ENCODE measurements at places on chromosomes 6 and 20.

- no peak for DNase-seq
Measured at GRCh38 chr6:40456390-40457013, 130.7 kb downstream of the LRFN2 start.

DNA sequence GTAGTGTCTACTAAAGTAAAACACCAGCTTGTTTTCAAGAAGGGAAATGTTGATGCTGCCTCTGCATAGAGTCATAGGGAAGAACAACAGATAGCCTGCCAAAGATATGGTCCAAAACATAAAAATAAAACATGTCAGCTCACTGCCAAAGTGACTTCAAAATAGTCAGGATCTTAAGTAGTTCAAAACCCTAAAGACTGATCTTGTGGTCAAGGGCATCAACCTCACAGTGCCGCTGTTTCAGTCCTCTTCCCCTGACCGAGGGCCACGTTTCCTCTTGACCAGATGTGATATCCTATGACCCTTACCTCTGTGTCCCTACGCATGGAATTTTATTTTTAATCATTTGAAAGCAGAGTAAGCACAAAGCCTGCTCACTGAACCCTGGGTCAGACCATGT lies 104.2 kb upstream of the CNKSR3 start:
- DNase-seq, result no peak

DNA sequence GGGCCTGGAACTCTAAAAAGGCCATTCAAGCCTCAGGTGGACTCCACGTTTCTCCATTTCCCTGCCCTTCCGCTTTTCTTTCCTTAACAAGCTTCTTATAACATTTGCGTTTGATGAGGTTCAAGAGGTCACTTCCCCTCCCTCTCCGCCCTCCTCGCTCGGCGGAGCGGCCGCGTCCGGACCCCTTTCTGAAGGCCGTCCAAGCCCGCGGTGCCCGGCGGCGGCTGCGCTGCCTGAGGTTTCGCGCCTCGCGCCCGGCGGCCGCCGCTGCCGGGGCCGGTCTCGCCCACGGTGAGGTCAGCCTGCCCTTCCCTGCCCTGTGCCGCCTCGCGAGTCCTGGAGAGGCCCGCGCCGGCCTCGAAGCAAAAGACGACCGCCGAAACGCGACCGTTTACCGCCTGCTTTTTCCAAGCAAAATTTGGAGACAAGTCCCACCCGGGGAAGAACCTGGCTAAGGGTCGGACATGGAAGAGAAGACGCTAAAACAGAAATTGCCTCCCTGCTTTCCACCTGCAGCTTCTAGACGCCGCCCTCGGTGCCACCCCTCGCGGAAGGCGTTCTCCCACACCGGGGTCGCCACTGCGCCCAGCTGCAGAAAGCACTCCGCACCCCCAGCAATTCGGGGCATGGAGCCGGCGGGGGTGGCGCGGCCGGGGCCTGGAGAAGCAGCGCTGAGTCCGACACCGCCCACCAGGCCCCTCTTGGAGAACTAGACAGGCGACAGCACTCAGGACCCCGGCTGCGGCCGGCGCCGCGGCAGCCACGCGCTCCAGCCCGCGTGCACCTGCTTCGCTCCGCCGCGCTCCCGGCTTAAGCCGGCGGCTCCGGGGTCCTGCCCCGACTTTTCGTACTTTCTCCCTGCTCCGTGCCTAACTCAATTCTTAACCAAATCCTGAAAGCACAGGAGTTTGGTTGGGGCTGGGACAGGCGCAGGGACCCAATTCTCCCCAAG lies 11.0 kb upstream of the FOXF2 start:
- DNase-seq, result no peak

DNA sequence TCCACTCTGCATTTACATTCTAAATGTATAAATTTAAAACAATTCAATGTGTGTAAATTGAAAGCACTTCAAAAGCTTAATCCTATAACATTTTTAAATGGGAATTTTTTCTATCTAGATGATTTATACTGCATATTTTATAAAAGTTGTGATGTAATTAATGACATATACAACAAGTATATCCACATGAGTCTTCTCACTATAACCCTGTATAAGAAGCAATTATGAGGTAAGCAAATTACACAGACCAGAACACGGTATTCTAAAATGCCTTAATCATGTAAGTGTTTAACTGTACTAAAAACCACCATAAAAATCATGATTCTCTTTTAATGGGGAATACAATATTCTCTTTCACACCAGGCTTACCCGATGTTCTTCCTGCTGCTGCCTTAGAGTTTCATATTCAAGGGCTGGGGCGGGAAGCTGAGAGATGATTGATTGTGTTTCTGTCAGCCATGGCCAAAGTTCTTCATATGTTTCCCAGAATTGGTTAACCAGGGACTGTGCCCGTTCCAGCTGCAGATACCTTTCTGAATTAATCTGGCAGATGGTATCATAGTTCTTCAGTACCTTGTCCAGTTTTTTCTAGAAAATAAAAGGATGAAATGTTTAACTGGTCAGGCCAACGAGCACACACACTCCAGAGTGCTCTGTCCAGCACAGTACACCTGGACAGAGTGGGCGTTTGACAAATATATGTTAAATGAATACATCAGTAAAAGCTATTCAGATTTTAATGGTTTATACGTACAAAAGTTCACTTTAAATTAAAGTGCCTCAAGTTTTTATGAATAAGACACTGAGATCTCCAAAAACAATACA lies 127.4 kb downstream of the DST start:
- DNase-seq, result no peak

GRCh38 chr6:126396131-126396530 lies 56.2 kb downstream of the CENPW start:
- DNase-seq, result no peak

- DNase-seq, result no peak
Measured at GRCh38 chr6:106142876-106143431, 56.8 kb downstream of the PRDM1 start.

DNA sequence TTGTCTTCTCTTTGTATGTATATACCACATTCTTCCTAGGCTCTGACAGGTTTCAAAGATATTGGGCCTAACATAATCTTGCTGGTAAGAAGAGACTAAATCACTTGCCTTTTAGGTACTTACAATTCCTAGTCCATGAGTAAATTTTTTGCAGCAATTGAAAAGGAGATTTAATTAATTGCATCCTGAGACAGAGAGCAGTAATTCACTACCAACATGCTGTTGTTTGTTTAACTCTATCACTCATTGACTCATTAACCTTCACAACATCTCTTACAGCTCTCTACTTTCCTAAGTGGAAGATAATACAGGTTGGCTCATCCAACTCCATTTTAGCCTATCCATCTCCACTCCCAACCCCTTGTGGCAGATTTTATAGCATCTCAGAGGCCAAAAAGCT lies 280.4 kb downstream of the ALDH8A1 start:
- DNase-seq, result no peak

- no peak for DNase-seq
Measured at GRCh38 chr20:61256824-61257223, 4.8 kb downstream of the CDH4 start.

- DNase-seq, result no peak
Measured at GRCh38 chr6:168964138-168964835, 289.4 kb downstream of the THBS2 start.

DNA sequence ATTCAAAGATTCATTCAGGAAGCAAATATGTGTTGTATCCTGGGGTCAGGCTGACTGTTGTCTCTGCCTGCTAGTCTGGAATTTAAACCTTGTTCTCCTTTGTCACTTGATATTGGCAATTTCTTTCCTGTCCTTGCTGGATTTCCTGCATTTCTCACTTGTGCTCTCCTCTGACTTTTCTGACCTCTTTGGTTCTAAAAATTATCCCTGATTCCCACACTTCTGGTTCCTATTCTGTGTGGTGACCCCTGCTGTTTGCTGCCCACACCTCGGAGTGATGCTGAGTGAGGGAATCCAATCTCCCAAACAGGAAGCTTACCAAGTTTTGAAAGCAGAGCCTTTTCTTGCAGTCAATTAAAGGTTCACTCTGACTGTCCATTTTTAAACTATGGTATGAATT lies 345.3 kb downstream of the CDKAL1 start:
- no peak for DNase-seq

DNA sequence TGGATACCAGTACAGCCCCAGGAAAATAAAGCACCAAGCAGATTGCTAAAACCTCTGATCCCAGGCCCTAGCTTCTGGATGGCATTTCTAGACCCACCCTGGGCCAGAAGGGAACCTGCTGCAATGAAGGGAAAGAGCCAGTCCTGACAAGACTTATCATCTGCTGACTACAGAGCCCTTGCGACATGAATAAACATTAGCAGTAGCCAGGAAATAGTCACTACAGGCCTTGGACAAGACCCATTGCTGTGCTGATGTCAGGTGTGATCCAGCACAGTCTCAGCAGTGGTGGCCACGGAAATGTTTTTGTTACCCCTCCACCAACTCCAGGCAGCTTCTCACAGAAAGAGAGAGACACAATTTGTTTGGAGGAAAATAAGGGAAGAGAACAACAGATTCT lies 399.3 kb downstream of the HAO1 start:
- DNase-seq, result peak; percentile 4

- DNase-seq, result no peak
Measured at GRCh38 chr6:154984146-154984545, 11.0 kb upstream of the TIAM2 start.

GRCh38 chr20:17014217-17014616 lies 212.6 kb upstream of the PCSK2 start:
- DNase-seq, result no peak

DNA sequence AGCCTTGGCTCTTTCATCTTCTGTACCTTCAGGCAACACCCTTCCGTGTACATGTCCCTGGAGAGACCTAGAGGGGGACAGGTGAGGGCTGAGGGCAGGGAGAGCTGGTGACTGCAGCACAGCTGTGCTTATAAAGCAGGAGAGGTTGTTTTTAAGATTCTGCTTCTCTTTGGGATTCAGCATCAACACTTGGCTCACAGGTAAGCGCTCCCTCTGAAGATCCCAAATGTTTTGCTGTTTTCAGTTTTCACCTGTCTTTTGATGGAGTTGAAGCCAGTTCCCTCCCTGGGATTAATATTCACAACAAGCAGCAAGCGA lies 19.4 kb upstream of the TRAF3IP2 start:
- DNase-seq, result no peak

DNA sequence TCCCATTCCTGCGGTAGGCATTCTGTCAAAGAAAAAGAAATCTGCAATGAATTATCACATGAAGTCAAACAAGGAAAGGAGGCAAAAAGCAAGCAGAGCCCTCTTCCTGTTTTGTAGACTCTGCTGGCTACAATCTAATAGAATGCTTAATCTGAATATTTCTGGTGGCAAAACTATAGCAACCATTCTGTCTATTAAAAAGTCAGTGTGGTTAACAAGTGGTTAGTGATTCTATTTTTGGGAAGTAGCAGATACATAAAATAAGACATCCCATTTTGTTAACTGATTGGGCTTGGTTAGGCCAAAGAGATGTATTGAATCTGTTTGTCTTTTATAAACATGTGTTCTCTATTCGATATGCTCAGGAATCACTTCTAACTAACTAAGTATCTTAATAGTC lies 442.3 kb downstream of the CDC5L start:
- DNase-seq, result no peak

GRCh38 chr6:45815466-45816125 lies 200.1 kb downstream of the CLIC5 start:
- DNase-seq, result no peak
